ENCODE measurements at places on chromosomes 7 and 10.
A peak's percentile ranks its signal among the peaks of the same experiment; 100 is the strongest.

DNA sequence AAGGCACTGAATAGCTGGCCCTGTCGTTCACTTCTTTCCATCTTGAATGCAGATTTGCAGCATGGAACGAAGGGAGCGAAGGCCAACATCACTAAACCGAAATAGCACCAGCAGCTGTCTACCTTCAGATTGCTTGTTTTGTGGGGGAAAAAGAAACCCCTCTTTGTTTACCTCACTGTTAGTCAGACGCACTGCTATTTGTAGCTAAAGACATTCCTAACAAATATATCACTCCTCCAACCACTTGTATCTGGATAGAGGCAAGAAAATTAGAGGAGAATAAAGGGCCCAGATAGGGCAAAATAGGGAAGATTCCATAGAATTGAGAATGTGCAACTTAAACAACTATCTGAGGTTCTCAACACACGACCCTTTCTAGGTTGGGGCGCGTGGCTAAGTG lies 26.5 kb downstream of the ANK3 start:
- H3K4me3 ChIP-seq = no peak overlapping the region
- no peaks in the 10 kb centered on the region for H3K36me3 ChIP-seq
- no peak for DNase-seq
- H3K4me1 ChIP-seq = no peaks in the 10 kb centered on the region
- H3K27me3 ChIP-seq = no peaks in the 10 kb centered on the region
- H3K27ac ChIP-seq = no peak overlapping the region

DNA sequence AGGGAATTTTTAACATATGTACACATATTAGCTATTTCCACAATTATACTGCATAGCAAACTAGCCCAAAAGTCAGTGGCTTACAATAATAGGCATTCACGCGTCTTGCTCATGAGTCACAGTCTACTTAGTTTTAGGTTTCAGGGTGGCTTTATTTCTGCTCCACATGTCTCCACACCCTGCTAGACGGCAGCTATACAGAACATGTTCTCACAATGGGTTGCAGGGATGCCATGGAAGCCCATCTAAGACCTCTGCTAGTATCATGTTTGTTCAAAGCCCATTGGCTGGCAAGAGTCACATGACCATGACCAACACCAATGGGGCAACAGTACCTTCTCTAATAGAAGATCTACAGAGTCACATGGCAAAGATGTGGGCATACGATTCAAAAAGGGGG lies 96.3 kb upstream of the NEBL start:
- H3K27me3 ChIP-seq = no peaks in the 10 kb centered on the region
- no peak for DNase-seq
- no peak overlapping the region for H3K27ac ChIP-seq
- no peak overlapping the region for H3K4me3 ChIP-seq
- no peaks in the 10 kb centered on the region for H3K36me3 ChIP-seq

DNA sequence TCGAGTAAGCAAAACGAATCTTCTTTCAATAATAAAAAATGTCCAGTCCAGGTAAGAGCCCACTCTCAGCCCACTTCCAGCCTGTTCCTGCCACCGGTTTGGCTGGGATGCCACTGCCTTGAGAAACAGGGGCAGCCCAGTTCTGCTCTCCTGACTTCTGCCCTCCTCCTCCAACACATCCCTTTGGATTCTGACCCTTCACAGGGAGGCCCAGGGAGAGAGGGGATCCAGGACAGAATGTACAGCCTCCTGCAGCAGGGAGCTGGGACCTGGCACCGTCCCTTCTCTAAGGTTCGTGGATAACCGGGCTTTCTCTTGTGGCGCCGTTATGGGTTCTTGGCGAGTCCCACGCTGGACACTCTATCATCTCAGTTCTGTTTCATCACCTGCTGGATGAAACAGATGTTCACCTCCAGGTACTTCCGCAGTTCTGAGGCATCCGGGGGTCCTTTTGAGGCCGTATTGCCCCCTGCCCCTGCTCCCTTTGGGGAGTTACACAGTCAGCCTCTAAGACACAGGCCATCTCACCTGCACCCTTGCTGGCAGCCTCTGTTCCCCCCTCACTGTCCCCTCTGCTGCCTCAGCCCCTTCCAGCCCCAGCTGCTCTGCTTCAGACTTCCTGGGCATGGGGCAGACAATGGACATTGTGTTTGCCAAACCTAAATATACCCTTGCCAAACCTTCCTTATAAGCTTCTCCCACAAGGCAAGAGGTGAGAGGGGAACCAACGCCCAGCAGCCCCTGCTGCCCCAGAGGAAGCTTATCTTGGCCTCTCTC lies 203.8 kb upstream of the ZMIZ1 start:
- H3K36me3 ChIP-seq = no peaks in the 10 kb centered on the region
- no peak overlapping the region for H3K27ac ChIP-seq
- no peak overlapping the region for H3K4me3 ChIP-seq
- H3K4me1 ChIP-seq = no peaks in the 10 kb centered on the region
- H3K27me3 ChIP-seq = no peaks in the 10 kb centered on the region
- no peak for DNase-seq

- no peaks in the 10 kb centered on the region for H3K36me3 ChIP-seq
- DNase-seq = no peak
- no peaks in the 10 kb centered on the region for H3K27me3 ChIP-seq
- H3K27ac ChIP-seq = no peak overlapping the region
- H3K4me1 ChIP-seq = no peaks in the 10 kb centered on the region
Measured at GRCh38 chr10:22460101-22460500, 114.8 kb downstream of the SPAG6 start.

GRCh38 chr10:101565370-101565900 lies 22.6 kb downstream of the POLL start:
- no peak overlapping the region for H3K27ac ChIP-seq
- H3K36me3 ChIP-seq = no peaks in the 10 kb centered on the region
- H3K27me3 ChIP-seq = peaks cover 6% of the 10 kb centered on the region

DNA sequence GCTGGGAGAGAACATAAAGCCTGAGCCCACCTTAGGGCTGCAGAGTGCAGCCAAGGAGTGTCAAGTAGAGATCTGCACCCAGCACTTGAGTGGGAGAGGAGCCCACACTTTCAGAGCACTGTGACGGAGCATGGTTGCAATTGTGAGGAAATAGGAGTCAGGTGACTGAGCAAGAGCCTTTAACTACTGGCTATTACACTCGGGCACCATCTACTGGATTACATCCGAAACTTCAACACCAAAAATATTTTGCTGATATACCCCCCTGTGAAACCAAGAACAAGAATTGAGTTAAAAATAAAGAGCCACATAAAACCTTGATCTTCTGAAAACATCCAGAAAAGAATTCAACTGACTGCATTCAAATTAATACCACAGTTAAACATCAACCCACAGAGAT lies 657.9 kb downstream of the NXPH1 start:
- H3K4me3 ChIP-seq = no peak overlapping the region
- H3K36me3 ChIP-seq = no peaks in the 10 kb centered on the region
- DNase-seq = peak; percentile 6
- no peaks in the 10 kb centered on the region for H3K4me1 ChIP-seq
- no peak overlapping the region for H3K27ac ChIP-seq
- H3K27me3 ChIP-seq = no peaks in the 10 kb centered on the region

DNA sequence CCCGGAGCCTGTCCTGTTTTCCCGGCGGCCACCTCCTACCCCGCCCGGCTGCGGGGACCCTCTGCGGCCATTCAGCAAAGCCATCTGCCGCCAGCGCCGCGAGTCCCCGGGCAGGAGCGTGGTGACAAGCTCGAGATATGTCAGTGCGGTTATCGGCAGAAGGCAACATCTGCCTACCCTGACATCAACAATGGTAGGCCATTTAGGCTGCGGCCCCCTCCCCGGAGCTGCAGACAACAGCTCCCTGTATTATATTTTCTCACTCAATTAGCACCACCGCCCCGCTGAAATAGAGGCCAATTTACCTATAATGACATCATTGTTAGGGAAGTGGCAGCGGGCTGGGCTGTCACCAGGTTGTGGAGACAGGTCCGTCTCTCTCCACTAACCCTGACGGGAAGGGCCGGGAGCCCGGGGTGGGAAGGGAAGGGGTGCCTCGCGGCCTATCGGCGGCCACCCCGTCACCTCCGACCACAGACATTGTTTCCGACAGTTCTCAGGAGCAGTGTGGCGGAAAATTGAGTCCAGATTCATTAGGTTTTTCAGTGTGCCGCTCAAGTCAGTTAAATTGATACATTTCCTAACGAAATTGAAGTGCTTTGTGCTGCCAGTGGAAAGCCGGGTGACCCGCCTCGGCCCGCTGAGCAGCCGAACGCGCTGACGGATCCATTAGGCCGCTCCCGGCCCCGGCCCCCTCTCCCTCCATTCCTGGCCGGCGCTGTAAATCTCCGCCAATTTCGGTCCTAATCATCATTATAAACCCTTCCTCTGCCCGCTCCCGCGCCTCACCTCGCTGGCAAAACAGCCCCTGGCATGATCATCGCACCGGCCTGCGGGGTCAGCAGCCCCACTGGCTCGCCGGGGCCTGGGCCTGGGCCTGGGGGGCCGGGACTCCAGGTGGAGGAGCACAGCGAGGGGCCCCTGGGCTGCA lies 43.0 kb downstream of the UNCX start:
- no peak overlapping the region for H3K4me3 ChIP-seq
- H3K27ac ChIP-seq = no peak overlapping the region
- no peaks in the 10 kb centered on the region for H3K36me3 ChIP-seq
- no peaks in the 10 kb centered on the region for H3K27me3 ChIP-seq
- H3K4me1 ChIP-seq = no peaks in the 10 kb centered on the region

- no peaks in the 10 kb centered on the region for H3K4me1 ChIP-seq
- no peak for DNase-seq
- no peak overlapping the region for H3K4me3 ChIP-seq
- no peaks in the 10 kb centered on the region for H3K27me3 ChIP-seq
- no peaks in the 10 kb centered on the region for H3K36me3 ChIP-seq
Measured at GRCh38 chr10:128081720-128082119, 44.5 kb downstream of the MKI67 start.

DNA sequence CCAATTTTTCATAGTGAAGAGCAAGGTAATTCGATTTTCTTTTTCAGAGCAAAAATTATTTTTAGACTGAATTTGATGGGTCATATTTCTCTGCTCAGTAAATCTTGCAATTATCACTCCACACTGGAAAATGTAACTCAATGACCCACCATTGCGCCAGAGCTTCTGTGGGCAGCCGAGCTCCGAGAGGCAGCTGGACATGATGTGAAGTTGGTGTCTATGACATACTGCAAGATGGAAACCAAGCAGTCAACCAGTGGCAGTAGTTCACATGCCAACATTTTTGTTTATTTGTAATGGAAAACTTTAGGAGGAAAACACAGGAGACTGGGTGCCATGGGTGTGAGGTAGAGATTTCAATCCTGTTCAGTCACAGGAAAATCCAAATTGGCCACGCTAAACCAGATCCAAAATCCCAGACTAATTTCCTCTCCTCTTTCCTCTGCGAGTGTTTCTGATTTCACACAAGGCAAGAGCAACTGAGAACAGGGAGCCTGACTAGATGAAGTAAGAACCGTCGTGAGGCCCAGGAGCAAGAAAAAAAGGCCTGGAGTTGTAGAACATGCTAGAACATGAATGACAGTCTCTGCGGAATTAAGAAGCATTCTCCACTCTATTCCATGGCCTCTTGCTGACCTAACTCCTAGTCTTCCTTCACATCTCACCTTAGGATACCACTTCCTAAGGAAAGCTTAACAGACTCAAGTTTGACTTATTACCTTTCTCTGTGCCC lies 39.3 kb downstream of the CALD1 start:
- no peaks in the 10 kb centered on the region for H3K27me3 ChIP-seq
- no peak overlapping the region for H3K27ac ChIP-seq
- no peak overlapping the region for H3K4me3 ChIP-seq
- no peak for DNase-seq
- H3K36me3 ChIP-seq = no peaks in the 10 kb centered on the region

- H3K36me3 ChIP-seq = no peaks in the 10 kb centered on the region
- no peaks in the 10 kb centered on the region for H3K4me1 ChIP-seq
- peak; percentile 28 for DNase-seq
- no peak overlapping the region for H3K27ac ChIP-seq
- no peak overlapping the region for H3K4me3 ChIP-seq
Measured at GRCh38 chr7:150942001-150942590, 36.0 kb downstream of the KCNH2 start.

DNA sequence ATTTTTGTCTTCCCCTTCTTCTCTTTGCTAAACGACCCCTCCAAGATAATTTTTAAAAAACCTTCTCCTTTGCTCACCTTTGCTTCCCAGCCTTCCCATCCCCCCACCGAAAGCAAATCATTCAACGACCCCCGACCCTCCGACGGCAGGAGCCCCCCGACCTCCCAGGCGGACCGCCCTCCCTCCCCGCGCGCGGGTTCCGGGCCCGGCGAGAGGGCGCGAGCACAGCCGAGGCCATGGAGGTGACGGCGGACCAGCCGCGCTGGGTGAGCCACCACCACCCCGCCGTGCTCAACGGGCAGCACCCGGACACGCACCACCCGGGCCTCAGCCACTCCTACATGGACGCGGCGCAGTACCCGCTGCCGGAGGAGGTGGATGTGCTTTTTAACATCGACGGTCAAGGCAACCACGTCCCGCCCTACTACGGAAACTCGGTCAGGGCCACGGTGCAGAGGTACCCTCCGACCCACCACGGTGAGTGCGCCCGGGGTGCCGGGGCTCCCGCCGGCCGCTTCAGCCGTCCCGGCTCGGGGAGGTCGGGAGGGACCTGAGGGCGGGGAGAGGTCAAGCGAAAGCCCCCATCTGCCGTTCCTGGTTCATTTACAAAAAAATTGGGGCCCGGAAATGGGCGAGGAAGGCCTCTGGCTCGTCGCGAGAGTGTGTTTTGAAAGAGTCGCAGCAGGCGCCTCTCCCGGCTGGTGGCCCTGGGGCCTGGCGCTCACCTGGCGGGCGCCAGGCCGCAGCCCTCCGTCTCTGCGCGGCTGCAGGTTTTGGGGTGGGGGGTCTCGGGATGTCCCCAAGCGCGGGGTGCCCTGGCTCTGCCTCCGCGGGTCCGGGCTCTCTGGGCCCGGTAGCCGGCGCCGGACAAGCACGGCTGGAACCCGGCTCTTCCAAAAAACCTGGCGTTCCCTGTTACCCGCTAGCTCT lies 1.2 kb downstream of the GATA3 start:
- DNase-seq = no peak
- H3K36me3 ChIP-seq = peaks cover 3% of the 10 kb centered on the region
- peak overlapping the region; percentile 33 for H3K27ac ChIP-seq
- no peaks in the 10 kb centered on the region for H3K27me3 ChIP-seq
- peaks cover 23% of the 10 kb centered on the region for H3K4me1 ChIP-seq

- no peak overlapping the region for H3K27ac ChIP-seq
- peak; percentile 46 for DNase-seq
Measured at GRCh38 chr10:87771871-87772500, 46.0 kb downstream of the ATAD1 start.

DNA sequence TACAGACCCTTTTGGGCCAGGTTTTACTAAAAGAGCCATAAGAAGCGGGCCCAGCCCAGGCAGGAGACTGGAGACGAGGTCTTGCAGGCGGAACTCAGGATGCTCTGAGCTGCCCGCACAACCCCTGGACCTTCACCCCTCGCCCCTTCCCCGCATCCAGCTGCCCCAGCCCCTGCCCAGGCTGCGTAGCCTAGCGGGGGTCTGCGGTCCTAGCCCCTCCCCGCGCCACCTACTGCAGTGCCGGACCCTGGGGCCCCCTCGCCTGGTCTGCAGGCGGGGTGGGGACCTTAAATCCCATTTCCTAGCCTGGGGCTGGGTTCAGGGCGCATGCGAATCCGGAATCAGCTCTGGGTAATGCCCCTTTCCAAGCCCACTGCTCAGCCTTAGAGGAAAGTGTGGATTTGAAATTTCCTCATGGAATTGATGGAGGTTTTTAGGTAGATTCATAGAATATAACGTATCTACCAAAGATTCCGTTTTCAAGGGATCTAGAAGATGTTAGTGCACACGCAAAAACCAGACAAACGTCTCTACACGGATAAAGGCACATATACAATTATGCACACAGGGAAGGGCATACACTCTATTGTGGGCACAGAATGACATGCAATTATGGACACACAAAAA lies 546 bp upstream of the HOXA3 start:
- H3K27ac ChIP-seq = no peak overlapping the region
- H3K27me3 ChIP-seq = peaks cover 92% of the 10 kb centered on the region
- H3K4me3 ChIP-seq = no peak overlapping the region
- no peak for DNase-seq
